Stimulated activated CD8-positive, alpha-beta memory T cell treated with anti-CD3 and anti-CD28 coated beads, Interleukin-4, amount 100 ng/mL, for 1 hour (primary cell): ENCODE measurements at places on chromosomes 7 and 10.
A peak's percentile ranks its signal among the peaks of the same experiment; 100 is the strongest.

DNA sequence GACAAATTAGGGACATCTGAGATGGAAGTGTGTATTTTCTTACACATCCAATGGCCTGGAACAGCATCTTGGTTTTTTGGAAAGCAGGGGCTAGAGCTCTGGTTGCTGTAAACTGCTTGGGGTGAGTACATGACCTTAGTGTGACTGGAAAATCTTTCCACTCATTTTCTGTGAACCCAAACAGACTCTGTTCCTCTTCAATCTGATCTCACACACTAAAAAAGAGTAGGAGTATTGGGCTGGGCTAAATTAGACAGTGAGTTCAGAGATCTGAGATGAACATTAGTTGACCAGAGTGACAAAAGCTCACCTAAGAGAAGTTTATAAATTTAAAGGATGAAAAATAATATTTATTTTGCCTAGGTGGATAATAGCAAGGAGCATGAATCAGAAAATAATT, 59.2 kb downstream of the OR13A1 start:
- no peak for DNase-seq

- DNase-seq = no peak
Observed at GRCh38 chr7:150857276-150858055, 5.1 kb downstream of the AOC1 start.

- DNase-seq = no peak
Observed at GRCh38 chr10:110524859-110525232, 27.1 kb downstream of the DUSP5 start.

DNA sequence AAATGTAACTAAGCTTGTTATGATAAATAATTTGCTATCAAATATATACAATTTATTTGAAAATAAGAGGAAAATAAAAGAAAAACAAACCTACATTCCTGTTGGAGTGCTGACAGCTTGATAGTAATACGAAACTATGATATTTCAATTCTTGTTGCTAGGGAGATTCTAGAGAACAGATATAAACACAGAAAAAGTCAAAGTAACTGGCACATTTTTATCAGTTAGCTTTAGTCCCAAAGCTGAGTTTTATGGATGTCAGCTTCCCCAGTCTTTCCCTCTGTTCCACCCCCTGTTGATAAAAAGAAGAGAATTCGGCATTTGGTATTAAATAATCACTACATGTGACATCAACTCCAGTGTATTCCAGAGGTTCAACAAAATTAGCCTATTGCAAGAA, 1134.0 kb downstream of the XPNPEP1 start:
- no peak for DNase-seq

GRCh38 chr7:129258649-129259389, 34.0 kb downstream of the AHCYL2 start:
- DNase-seq = no peak

- no peak for DNase-seq
Observed at GRCh38 chr10:101155896-101156295, 24.8 kb downstream of the TLX1 start.

DNA sequence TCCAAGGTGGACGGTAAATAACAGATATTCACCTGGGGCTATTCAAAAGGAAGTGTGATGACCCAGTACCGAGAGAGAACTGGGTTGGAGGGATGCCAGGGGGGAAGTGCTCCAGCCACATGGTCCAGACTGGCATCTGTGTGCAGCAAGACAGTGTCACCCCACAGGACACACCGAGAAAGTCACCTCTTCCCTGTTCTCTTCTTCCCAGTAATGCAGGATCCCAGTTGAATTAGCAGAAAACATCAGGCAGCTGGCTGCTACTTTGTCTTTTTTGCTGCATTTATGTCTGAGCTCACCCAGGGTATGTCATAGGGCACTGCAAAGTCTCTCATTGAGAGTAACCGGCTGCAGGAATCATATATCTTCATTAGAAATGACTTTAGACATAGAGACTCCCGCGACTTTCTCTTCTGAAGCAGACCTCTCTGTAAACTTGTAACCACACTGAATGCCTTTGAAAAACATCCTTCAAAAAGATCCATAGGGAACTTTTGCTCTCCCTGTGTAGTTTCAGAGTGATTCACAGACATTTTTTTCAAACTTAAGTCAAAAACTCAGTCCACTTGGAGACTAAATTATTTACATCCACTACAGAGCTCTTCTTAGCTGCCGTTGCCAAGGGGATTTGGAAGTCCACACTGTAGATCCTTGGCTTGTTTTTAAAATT, 609.0 kb upstream of the DPP6 start:
- DNase-seq = no peak

- DNase-seq = no peak
Observed at GRCh38 chr10:63520500-63521415, at the start of gene REEP3. Gene REEP3, plus strand, starts transcription at chr10:63521401. Its CDS starts 145 bp downstream, at chr10:63521546.

DNA sequence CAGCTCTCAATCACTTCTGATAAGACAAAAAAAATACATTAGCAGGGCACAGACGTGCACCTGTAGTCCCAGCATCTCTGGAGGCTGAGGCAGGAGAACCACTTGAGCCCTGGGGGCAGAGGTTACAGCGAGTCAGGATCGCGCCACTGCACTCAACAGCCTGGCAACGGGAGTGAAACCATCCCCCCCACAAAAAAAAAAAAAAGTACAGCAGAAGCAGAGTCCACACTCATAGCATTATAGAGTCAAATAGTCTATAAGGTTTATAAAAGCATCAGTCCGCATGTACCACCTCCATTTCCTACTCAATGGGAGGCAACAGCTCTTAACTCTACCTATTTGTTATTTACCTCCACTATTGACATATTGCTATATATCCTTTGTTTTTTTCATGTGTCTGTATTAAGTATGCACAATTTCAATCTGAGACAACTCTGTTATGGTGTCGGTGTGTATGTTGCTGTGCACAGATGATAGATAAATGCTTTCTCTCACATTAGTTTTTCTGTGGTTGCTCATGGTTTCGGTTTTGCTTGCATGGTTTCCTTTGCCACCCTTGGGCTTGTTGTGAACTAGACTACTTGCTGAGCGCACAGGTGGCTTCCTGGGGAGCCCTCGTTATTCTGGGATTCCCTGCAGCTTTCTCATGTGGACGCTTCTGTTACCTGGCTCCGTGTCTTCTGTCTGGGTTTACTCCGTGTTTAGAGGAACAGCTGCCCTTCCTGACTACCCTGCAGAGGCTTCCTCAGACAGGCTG, 40.4 kb downstream of the PROSER2 start:
- peak; percentile 21 for DNase-seq

DNA sequence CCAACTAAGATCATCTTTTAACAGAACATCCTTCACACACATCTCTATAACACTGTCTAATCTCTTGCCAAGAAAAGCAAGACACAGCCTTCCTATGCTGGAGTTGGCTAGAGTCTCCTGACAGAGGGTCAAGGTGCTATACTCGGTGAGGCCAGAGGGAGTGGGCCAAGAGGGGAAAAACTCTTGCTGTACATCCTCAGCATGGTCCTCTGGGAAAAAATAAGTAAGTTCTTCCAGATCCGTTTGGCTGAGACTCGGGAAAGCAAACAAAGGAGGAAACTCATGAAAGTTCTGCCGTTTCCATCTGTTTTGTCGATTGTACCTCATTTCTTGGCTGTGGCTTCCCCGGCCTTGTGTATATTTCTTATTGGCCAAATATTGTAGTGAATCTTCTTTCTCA, 33.9 kb downstream of the VWDE start:
- no peak for DNase-seq

DNA sequence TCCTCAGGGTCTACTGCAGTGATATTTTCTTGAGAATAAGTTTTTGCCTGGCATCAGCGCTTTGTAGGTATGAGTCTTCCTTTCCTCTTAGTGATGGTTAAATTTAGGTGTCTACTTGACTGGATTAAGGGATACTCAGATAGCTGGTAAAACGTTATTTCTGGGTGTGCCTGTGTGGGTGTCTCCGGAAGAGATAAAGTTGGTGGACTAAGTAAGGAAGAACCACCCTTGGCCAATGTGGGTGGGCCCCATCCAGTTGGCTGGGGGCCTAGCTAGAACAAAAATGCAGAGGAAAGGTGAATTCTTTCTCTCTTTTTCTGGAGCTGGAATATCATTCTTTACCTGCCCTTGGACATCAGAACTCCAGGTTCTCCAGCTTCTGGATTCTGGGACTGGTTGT, 138.8 kb downstream of the ADCYAP1R1 start:
- DNase-seq = no peak

DNA sequence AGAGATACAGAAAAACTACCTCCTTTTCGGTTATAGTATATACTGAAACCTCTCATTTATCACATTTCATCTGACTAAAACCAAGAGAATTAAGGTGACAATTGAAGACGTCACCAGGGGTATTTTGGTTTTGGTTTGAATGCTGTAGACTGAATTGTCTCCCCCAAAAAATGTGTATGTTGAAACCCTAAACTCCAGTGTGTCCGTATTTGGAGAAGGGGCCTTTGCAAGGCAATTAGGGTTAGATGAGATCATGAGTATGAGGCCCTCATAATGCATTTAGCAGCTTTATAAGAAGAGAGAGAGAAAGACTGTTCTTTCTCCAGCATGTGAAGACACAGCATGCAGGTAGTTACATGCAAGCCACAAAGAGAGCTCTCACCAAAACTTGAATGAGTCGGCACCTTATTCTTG, 59.5 kb downstream of the CACNA2D1 start:
- no peak for DNase-seq

- DNase-seq = no peak
Observed at GRCh38 chr7:22120391-22121053, 174.8 kb upstream of the CDCA7L start.

DNA sequence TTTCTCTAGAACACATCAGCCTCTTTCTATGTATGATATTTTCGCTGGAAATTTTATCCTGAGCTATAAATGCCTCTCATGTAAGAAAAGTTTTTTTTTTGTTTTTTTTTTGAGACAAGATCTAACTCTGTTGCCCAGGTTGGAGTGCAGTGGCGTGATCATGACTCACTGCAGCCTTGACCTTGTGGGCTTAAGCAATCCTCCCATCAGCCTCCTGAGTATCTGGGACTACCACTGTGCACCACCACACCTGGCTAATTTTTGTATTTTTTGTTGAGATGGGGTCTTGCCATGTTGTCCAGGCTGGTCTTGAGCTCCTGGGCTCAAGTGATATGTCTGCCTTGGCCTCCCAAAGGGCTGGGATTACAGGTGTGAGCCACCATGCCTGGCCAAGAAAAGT, 80.4 kb downstream of the ADK start:
- no peak for DNase-seq

DNA sequence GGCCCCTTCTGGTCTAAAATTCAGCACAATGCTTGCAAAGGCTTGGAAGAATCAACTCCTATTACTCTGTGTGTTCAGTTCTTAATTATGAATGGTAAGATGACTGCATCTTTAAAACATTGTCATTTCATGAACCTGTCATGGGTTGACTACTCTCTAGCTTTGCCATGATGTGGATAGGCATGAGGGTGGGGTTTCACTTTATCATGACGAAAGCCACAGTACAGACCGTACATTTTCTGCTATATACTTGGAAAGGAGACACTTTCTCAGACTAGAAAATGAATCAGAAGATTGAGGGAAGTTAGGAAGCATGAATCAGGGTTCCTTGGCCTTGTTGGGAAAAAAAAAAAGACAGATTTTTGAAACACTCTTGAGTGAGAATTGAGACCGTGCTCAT, 19.7 kb upstream of the MSRB2 start:
- no peak for DNase-seq

GRCh38 chr10:1550616-1551015, 186.7 kb downstream of the ADARB2 start:
- DNase-seq = no peak

DNA sequence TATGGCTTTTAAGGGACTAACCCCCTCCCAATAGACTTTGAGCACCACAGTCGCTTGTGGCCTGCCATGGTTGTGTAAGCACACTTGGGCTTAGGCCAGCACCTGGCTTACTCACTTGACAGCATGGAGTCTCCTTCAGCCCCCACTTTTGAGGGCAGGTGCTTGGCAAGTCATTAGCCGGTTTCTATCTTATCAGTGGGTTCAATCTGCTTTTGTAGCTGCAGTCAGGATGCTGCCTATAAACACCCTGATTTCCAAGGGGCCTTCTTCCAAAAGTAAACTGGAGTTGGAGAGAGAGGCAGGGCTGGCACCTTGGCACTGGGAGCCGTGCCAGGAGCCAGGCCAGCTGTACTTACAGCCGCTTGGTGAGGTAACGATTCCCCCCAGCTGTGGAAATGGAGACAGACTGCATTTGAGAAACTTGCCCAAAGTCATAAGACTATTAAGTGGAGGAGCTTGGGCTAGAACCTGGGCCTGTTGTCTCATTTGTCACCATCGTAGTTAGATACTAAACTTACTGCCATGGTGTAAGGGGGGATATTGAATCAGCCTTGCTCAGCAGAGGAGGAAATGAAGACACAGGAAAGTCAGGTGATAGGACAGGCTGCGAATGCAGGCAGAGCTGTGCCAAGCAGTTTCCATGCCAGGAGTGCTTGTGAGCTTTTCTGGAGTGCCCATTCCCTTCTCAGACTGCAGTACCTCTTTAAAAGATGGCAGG, 92.2 kb upstream of the EFCAB10 start:
- DNase-seq = no peak

DNA sequence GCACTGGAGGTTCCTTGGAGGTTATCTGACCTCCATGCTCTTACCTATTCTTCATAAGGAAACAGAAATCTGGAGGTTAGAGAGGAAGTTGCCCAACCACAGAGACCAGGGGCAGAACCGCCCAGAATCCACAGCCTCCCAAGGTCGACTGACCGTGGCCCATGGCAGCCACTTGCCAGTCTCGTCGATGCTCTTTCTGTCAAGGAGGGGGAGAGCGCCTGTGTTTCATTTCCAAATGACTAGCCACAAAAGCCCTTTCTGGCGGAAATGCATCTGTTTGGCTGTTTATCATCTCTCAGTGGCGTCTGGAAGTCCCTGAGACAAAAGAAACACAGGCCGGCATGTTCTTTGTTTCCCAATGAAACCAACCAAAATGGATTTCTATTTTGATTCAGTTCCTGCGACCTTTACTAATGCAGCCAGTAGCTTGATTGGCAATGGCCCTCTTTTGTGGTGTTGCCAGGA, 2.9 kb downstream of the RAMP3 start:
- DNase-seq = no peak

- no peak for DNase-seq
Observed at GRCh38 chr10:7243873-7244272, 167.0 kb downstream of the SFMBT2 start.

DNA sequence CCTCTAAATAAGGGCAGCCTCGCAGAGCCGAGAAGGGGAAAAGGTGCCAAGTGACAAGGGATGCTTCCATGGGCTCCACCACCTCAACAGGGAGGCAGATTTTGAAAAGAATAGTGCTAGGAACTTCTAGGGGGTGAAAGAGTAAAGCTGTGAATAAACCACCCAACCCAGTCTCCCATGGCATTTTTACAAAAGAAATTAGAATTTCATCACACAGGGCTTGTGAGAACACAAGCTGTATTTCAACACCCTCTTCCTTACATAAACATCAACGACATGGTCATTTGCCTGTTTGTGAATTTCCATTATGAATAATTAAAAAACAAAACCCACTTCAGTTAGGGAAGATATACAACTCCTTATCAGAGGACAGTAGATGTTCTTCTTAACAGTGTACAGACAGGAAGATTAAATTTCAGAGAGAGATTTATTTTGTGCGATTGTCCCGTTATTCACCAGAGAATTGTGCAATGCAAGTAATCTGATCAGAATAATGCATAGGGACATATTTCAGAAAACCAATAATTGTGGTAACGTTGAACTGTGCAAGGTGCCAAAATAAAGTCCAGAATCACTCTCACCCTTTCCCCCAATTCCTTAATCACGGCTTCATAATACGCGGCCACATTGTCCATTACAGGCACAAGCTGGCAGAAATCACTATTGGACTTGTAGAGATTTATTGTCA, 207.8 kb upstream of the MGMT start:
- no peak for DNase-seq
